Stimulated activated CD4-positive, alpha-beta T cell treated with anti-CD3 and anti-CD28 coated beads, TNF-alpha, amount 100 ng/mL, for 4 hours (primary cell): ENCODE measurements at places on chromosomes 1 and 21.

DNA sequence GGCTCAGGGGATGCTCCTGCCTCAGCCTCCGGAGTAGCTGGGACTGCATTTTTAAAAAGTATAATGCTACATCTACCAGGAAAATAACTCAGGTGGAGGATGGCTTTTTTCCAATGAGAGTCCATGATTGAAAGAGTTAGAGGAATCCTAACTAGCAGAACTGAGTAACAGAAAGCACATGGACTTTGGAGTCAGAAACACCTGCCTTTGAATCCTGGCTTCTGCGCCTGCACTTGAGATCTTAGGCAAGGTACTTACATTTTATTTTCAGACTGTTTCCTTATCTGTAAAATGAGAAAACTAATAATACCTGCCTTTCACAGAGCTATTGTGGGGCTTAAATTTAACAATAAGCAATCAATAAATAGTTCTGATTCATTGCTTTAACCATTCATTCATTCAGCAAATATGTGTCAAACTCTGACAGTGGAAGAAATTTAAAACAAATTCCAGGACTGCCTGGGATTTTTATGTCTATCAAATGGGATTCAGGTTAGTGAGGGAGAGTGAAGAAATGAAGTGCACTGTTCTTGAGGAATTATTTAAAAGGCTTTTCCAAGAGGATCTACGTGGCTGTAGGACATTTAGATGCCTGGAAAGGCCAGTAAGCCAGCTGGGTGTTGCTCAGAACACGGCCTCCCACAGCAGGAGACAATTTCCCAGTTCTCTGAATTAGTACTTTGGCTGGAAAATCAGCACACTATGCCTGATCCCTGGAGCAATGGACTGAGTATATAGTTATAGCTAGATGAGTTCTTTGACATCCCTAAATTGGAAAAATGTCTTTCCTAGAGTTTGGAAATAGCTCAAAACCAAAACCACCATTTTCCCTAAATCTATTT lies 12.8 kb upstream of the LBR start:
- no peak for DNase-seq

DNA sequence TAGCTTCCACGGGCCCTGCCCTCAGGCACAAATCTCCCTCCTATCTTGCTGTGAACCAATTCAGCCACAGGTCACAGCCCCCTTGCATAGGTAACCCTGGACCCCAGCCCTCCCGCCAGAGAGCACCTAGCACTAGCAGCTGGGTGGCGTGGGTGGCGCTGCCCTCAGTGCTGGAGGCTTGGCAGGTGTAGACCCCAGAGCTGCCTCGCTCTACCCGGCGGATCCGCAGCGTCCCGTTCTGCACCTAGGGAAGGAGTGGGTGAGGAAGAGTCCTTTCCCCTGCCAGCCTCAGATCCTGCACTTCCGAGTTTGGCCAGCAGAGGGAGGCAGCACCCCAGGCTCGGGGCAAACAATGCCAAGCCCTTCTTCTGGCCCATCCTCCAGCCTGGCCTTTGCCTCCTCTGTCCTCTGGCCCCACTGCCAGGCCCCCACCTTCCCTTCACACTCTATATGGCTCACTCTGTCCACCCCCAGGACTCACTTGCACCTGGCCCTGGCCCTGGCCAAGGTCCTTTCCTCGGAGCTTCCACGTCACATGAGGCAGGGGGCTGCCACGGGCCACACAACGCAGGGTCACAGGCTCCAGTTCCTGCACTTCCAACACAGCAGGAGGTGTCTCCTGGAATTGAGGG lies 9.0 kb downstream of the IGSF9 start:
- peak; percentile 69 for DNase-seq

- DNase-seq, result no peak
Observed at GRCh38 chr21:29396951-29397455, 98.3 kb downstream of the BACH1 start.

DNA sequence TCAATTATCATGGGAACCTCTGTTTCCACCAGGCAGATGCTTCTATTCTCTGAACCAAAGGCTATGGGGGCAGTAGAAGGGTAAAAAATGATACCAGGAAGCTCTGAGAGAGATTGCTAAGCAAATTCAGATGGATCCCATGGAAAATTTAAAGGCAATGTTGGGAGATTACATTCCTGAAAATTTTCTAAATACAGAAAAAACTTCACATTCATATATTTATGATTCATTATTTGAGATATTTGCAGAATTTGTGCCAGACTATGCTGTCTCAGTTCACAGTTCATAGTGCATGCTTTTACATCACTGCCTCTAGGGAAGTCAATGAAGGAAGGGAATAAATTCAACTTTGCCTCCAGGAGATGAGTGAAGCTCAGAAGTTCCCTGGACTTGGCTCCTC lies 57.5 kb downstream of the KCNT2 start:
- no peak for DNase-seq

DNA sequence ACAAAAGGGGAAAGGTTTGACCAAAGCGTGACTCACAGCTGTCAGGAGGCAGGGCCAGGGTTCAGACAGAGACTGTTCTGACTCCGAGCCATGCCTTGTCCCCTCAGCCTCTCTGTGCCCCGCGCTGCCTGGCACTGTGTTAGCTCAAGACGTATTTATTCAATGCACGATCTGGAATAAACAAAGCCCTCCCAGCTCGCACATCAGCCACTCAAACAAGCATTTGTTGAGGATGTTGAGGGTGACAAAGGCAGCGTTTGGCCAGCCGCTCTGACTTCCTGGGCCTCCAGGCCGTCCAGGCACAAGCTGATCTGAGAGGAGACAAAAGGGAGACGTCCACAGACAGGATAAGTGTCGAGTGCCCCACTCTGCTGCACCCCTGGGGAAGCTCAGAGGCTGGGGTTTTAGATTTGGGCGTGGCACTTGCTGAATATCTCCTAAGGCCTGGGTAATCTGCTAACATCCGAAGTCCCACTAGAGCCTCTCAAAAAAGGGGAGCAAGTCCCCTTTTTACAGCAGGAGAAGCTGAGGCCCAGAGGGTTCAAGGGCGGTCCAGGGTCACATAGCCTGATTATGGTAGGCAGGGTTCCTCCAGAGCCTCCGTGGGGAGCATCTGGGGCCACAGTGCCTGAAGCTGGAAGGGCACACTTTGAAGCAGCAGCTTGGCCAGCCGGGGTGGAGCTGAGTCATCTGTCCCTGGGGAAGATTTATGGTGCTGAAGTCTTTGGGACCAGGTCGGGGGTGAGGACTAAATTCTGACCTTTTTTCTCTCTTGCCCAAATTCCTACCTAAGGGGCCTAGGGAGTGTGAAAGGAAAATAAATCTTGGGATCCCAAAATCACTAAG lies 95.9 kb downstream of the SPSB1 start:
- no peak for DNase-seq

DNA sequence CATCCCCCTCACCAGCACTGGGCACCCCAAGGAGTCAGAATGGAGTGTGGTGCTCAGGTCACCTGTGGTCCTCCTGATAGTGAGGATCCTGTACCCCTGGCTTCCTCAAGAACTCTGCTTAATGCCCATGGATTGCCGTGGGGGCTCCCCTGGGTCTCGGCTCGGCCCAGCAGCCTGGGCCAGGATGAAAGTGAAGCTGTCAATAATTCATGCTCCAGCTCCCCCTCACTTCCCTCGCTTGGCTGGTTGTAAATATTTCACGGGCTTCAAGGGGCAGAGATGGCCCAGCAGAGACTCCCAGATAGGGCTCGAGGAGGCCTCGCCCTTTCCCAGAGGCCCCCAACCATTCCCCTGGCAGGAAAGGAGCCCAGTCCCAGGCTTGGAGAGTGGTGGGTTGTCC lies 42.6 kb upstream of the KCNA10 start:
- no peak for DNase-seq

DNA sequence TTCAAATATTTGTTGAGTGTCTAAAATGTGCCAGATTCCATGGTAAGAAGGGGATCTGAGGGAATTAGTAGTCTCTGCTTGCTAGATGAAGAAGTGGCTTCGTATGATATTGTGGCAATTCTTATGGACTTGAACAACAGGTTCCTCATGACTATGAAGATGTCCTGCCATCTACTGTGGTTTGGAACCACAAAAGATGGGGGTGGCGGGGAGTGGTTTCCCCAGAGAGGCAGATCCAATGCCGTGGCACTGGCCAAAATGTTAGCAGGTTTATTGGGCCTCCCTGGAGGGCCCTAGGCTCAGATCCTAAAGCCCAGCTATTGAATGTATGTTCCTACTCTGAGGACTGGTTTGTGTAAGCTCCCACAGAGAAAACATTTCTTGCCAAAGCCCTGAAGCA lies 120.8 kb downstream of the RGS2 start:
- DNase-seq, result no peak

GRCh38 chr1:23509896-23510295 lies 21.1 kb downstream of the E2F2 start:
- DNase-seq, result no peak

GRCh38 chr1:150281221-150281757 lies 1.1 kb upstream of the CIART start:
- peak; percentile 38 for DNase-seq

GRCh38 chr1:24969596-24970398 lies 39.7 kb upstream of the RUNX3 start:
- no peak for DNase-seq

DNA sequence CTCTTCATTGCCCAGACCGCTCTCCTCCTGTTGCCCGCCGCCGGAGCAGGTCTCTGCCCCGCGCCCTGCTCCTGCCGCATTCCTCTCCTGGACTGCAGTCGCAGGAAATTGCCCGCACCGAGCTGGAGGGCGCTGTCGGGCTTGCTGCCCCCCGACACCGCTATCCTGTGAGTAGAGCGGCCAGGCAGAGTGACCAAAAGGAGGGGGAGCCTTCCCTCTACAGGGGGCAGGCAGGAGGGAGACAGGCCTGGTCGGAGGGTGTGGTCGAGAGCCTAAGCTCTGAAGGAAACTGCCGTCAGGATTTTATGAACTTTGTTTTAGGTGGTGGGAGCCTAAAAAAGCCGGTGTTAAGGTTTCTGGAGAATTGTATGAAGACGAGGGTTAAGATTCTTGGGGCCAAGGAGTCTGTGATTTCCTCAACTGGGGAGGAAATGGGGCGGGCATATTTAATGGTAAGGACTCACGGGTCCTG lies 517 bp downstream of the LRIG2 start:
- DNase-seq, result no peak

DNA sequence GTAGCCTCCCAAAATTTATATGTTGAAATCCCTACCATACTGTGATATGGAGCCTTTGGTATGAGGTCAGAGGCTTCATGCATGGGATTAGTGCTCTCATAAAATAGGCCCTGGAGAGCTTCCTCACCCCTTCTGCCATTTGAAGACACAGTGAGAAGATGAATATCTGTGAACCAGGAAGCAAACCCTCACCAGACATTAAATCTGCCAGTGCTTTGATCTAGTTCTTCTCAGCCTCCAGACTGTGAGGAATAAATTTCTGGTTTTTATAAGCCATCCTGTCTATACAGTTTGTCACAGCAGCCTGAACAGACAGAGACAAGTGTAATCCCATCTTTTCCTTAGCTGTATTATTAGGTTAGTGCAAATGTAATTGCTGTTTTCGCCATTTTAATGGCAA lies 88.4 kb downstream of the OLFML2B start:
- DNase-seq, result no peak

DNA sequence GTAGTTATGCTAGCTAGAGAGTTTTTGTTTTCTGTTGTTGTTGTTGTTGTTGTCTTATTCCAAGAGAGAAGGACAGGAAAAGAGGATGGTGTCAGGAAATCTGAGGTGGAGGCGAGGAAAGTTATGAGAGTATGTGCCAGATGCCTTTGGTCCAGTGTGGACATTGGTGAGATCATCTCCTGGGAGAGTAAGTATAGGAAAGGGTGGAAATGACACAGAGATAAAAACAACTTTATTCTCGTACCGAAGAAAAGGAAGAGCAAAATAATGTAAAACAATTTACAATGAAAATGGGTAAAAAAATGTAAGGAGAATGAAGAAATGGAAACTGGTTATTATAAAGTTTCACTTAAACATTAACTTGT lies 97.4 kb upstream of the ADGRL2 start:
- DNase-seq, result no peak

DNA sequence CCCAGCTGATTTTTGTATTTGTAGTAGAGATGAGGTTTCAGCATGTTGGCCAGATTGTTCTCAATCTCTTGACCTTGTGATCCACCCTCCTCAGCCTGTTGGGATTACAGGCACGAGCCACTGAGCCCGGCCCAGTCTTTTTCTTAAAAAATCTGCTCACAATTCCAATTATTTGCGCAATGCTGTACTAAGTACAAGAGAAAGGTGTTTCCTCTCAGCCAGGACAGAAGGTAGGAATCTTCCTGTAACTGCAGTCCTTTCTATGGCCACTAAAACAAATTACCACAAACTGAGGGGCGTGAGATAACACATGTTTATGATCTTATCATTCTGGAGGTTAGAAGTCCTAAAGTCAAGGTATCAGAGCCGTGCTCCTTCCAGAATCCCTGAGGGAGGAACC lies 6.9 kb upstream of the CBR3 start:
- no peak for DNase-seq
